ENCODE measurements at places on chromosomes 4 and X. TPM values are rescaled to one million over a fixed set of nuclear protein-coding genes. Genes with fewer than 3 reads are reported as not detected.

DNA sequence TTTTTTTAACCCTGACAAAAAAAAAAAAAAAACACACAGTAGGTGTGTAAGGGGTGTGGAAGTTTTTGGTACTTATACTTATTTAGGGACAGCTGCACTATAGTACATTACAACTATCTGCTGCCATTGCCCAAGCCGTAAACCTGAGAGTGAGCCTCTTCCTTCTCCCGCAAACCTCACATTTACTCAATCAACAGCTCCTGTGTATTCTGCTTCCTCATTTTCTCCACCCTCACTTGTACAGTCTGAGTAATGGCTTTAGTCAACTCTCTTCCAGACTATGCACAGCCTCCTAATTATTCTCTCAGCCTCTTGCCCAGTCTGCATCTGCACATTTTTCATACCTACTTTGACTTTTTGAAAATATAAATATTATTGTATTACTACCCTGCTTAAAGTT is 362.0 kb downstream of the ADAM29 start:
- DNase-seq: no peak

GRCh38 chrX:41946989-41947612 is 23.7 kb upstream of the CASK start:
- DNase-seq: no peak

DNA sequence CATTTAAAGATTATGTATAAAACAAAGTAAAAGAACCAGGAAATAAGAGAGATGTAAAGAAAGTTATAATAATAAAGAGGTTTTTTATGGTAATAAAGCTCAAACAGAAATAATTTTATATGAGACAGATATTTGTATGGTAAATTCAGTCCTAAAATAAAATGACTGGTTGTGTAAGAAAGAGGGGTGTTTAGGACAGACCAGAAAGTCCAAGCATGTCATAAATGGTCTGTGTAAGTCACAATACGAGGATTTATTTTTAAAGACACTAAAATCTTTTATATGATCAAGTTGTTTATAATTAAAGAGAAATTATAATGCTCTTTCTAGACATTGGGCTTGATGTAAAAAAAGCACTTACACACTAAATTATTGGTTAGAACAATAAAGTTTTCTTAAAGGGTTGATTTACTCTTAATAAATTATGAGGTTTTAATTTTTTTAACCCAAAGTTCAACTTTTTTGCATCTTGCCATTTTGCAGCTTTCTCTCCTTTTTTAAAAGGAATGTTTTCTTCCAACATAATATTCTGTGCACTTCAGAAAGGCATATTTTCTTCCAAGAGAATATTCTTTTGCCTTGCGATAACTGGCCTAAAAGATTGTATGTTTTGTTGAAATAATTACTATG is 61.9 kb upstream of the TCEAL2 start:
- no peak for DNase-seq

- peak; percentile 4 for DNase-seq
These were observed 72.8 kb downstream of the MANBA start for GRCh38 chr4:102687982-102688433.

GRCh38 chrX:135257469-135257868 is 5.6 kb downstream of the ETDA start:
- peak; percentile 19 for DNase-seq

- no peak for DNase-seq
These were observed 547.0 kb upstream of the POU3F4 start for GRCh38 chrX:82961129-82961528.

DNA sequence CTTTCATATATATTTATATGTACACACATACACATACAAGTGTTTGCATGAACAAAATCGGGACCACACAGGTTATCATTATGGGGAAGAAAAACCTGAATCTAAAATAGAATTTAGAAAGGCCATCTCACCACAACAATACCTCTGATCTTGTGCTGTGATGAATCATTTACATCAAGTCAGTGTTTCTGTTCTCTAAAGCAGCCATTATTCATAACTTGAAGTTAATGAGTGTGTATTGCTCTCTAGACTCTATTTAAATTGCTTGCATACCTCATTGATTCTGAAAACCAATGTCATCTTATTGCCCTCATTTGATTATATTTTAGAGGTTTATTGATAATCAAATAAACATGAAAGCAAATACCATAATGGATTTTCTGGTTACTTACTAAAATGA is 71.6 kb downstream of the FAM114A1 start:
- no peak for DNase-seq

- DNase-seq: no peak
These were observed 3.2 kb downstream of the ACOX3 start for GRCh38 chr4:8437281-8437680.

- DNase-seq: no peak
These were observed 48.2 kb downstream of the CASK start for GRCh38 chrX:41875142-41875541.

DNA sequence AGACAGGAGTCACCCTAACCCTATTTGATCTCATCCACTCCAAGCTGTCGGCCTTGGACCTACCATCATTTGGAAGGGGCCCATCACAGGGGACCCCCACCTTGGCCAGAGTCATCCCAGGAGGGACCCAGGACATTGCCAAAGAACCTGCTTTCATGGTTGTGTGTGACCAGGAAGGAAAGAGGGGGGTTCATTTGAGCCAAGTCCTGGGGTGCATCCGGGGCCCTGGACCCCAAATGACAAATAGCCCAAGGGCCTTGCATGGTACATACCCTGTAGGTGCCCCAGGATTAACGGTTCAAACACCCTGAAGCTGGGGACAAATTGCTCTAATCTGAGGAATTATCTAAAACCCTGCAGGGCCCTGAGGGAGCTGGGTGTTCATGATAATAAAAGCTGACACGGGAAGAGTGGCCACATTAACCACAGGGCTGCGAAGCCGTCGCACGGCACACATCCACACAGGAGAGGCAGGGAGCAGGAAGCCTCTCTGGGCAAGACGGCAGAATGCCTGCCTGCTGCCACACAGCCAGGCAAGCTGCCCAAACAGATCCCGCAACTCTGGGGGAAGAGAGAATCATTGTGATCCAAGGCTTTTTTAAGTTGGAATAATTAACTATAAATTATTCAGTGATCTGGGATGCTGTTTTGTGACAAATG is 28.2 kb upstream of the PPP2R2C start:
- no peak for DNase-seq

- DNase-seq: no peak
These were observed 432.3 kb downstream of the GALNTL6 start for GRCh38 chr4:172245516-172245915.

DNA sequence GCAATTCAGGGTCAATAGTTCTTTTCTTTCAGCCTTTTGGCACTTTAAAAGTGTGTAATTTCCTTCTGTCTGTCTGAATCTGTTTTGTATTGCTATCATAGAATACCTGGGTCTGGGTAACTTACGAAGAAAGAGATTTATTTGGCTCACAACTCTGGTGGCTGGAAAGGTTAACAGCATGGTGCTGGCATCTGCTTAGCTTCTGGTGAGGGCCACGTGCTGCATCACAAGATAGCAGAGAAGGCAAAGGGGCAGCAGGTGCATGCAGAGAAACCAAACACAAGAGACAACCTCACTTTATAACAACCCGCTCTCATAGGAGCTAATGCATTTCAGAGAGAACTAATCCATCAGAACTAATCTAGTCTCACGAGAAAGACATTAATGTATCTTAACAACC is 18.8 kb downstream of the RGN start:
- DNase-seq: no peak

DNA sequence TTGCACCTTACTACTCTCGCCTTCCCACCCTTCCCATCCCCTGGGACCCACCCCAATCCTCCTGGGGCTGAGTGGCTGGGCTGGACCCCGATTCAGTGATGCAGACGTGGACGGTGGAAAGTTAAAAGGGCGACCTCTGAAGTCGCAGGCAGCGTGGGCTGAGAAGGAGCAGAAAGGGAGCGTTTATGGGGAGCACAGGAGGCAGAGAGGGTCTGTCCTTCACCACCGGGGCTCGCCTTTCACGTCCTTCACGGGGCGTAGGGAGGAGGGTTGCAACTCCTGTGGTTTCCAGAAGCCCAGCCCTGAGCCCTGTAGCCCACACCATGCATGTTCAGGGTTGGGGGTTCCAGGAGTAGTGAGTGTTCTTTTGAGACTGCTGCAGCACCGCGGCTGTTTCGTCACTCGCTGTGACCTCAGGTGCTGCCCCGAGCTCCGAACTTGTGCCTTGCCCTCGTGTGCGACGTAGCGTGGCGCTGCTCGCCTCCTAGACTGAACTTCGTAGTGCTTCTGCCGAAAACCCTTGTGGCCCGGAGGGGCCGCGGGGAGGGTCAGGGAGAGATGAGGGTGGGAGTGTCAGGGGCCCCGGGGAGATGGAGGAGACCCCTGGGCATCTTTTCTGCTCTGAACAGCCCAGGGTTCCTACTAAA is 1.6 kb downstream of the NHS start:
- peak; percentile 77 for DNase-seq

MAGEC2 gene
- not detected for total RNA-seq

TNIP3 gene
- total RNA-seq: 0.59 TPM

UGT2B7 gene
- total RNA-seq: not detected

PDGFRA gene
- 316 TPM for total RNA-seq

AFM gene
- not detected for total RNA-seq

ARHGEF9 gene
- total RNA-seq: 17.7 TPM

HTT gene
- 44.5 TPM for total RNA-seq

Data from osteoblast (primary cell).